ENCODE measurements at places on chromosomes 11 and 22.
A peak's percentile ranks its signal among the peaks of the same experiment; 100 is the strongest.

DNA sequence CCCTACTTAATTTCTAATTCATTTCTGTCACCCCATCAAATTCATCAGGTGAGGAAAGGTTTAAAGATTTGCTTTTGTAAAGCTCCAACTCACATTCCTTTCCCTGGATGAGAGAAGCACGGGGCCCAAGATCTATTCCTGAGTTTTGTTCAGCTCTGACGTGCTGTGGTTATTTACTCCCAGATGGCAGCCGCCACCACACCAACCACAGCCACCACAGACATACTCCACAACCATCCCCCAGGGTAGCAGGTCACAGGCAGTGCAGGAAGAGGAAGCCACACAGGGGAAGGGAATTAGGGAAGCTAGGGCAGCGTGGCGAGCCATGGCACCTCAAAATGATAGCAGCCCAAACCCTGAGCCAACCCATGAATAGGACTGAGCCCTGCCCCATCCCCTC lies 63.5 kb upstream of the CSNK2A3 start:
- DNase-seq = no peak

DNA sequence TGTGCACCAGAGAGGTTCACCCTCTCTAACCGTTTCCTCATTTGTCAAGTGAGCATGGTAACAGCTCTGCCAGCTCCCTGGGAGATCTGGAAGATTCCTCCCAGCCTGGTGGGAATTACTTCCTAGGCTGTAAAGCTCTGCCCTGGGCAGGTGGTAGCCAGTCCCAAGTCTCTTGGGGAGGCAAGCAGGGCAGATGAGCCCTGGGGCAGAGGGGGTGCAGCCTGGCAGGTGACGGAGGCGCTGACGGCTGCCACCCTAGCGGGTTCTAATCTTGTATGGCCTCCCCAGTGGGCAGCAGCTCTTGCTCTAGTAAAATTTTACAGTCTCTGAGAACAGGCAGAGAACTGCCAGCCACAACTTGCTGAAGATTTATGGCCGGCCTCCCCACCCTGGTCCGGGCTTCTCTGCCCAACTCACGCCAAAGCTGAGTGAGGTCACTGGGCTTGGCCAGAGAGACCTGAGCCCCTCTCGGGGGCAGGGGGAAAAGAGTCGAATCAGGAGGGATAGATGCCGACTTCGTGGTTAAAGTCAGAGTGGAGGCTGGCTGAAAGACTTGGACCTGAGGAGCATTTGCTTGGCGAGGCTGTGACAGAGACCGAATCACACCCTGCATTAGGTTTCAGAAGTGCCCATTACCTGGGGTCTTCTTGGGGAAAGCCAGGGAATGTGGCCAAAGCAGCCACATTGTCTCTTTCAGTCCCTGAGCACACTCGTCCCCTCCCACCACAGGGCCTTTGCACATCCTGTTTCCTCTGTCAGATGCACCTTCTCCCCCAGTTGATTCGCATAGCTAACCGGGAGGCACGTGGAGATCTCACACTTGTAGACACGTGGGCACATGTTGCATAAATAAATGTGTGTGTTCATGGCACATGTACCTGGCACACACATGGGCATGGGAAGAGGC lies 188.2 kb downstream of the MN1 start:
- DNase-seq = no peak

DNA sequence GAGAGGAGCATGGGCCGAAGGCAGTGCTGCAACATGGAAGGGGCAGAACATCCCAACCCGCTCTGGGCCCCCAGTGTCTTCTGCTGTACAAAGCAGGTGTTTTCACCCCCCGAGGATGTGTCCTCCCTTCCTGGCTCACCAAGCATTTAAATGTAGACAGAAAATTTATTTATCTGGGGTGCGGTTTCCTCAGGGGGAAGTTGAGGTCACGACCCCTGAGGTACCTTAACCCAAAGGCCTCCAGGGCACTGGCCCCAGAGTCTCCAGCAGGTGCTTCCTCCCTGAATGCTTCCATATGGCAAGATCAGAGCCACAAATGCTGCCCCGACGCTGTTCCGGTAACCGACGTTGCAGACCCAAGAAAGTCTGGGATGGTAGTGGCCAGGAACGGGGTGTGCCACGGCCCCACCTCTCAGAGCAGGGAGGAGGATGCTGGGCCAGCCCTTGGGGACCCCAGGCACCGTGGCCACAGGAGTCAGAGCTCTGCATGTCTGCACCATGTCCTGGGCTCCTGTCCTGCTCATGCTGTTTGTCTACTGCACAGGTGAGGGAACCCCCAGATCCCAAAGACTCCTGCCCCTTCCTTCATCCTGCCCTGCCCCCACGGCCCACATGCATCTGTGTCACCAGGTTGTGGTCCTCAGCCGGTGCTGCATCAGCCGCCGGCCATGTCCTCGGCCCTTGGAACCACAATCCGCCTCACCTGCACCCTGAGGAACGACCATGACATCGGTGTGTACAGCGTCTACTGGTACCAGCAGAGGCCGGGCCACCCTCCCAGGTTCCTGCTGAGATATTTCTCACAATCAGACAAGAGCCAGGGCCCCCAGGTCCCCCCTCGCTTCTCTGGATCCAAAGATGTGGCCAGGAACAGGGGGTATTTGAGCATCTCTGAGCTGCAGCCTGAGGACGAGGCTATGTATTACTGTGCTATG lies at the start of gene VPREB1:
Gene VPREB1, plus strand, starts transcription at position 471 of the 935 bp plus-strand sequence. Its CDS starts 28 bp downstream, at position 499.
- DNase-seq = no peak

DNA sequence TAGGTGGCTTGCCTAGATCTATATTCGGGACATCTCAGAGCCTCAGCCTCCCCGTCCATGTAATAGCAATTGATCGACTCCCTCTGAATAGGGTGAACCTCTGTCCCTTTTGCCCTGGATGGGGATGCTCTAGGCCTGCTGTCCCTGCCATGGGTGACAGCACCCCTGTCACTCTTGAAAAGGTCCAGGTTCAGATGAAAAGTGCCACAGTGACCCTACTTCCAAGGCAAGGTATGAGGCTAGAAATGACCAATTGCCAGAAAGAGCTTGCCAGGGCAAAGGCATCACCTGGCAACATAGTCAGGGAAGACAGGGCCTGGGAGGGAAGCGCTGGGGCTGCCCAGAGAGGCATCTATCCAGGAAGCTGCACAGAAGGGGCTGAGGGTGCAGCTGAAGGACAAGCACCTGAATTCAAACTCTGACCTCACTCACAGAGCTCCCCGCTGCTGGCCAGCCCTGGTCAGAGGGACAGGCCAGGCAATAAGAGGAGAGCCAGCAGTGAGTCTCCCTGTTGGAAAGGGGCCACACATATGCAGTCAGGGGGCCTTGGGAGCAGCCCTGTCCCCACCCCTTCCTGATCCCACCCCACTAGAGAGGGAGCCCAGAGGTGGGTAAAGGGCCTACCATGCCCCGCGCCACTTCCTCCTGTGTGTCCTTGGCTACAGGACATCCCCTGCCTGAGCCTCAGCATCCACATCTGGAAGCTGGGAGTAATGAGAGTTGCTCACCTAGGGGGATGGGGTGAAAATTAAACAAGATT lies 9.0 kb upstream of the APOBEC3A start:
- DNase-seq = no peak

DNA sequence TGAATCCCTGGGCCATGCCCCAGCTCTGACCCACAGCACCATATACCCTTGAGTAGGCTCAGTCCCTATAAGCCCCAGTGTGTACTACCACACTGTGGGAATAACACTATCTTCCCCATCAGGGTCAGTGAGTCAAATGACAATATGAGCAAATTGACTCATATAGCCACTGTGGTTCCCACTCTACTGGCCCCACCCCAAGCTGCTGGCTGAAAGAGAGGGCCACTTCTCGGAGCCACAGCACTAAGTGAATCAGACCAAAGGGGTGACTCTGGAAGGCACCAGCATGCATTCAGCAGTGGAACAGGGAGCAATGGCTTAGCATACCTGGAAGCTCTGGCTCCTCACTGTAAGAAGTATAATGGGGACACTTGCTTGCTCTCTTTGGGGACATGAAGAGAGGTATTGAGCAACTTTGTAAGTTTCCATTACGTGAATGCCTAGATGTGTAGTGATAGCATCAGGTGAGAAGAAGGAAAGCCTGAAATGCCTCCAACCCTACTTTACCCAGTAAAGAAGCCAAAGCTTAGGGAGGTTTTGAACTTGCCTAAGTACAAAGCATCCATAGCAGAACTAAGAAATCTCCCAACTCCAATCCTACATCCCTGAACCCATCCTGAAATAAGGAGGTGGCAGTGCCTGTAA lies 13.5 kb downstream of the CD59 start:
- DNase-seq = peak; percentile 78
